Ecto neural progenitor cell (in vitro differentiated cells): ENCODE measurements at places on chromosomes 2 and 18.
A peak's percentile ranks its signal among the peaks of the same experiment; 100 is the strongest.

DNA sequence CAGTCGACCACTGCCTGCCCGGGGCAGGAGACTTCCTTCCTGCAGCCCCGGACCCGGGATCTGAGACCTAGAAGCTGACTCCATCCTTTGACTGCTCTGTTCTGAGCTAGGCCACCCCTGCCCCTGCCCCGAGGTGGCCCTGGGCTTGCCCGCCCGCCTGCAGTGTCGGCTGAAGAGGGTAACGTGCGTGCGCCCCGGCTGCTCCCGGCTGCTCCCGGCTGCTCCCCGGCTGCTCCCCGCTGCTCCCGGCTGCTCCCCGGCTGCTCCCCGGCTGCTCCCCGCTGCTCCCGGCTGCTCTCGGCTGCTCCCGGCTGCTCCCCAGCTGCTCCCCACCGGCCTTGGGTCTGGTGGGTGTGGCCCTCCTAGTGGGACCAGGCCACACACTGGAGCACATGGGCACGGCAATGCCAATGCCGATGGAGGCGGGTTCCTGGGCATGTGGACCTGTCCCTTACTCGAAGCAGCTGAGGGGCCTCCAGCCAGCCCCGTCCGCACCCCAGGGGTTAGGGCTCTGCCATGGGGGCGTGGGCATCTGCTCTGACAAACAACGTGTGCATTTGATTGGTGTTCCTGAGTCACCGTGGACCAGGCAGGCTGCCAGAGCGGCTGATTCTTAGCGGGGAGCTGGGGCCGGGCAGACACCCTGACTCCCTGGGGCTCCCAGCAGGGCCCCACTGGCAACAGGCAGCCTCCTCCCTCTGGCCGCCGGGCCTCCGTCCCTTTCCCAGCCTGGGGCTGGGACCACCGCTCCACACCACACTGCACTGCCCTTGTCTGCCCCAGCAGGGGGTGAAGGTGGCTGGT is 2.0 kb upstream of the GAL3ST2 start:
- peak; percentile 48 for DNase-seq

- no peak for DNase-seq
These were observed 194.6 kb downstream of the STK39 start for GRCh38 chr2:168052773-168053172.

- DNase-seq, result no peak
These were observed 429.2 kb downstream of the TDRD15 start for GRCh38 chr2:21552981-21553380.

- DNase-seq, result no peak
These were observed 85.2 kb upstream of the SESTD1 start for GRCh38 chr2:179349670-179350303.

DNA sequence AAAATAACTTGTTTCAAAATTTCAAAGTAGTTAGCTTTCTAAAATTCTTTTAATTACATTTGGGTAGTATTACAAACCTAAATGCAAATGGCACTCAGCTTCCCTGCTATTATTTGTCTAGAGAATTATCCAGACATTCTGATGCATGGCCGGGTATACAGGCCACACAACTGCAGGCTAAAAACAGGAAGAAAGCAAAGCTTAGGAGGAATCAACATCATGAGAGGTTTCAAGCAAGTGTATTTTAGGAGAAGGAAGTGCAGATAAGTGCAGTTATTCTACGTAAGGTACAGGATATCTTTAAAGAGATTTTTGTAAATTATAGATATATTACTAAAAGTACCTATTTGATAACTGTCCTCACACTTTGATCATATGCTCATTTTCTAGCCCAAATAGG is 46.8 kb upstream of the RNU4ATAC start:
- DNase-seq, result no peak

DNA sequence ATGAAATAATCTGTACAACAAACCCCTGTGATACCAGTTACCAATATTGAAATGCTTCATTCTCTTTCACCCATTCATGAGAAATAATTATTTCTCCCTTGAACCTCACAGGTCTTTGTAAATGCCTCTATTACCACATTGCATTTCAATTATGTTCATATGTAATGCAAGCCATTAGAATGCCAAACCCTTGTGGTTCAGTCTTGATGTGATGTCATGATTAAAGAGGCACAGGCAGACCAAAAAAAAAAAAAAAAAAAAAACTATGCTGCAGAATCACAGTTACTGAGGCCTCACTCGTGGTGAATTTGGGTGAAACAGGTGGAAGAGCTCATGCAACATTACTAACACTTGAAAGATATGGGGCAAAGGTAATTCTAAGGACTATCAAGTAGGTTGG is 9.4 kb upstream of the EPG5 start:
- no peak for DNase-seq

GRCh38 chr2:232577841-232578240 is 27.4 kb downstream of the EIF4E2 start:
- DNase-seq, result no peak

GRCh38 chr2:19357402-19358241 is 801 bp downstream of the OSR1 start:
- DNase-seq, result peak; percentile 62

- DNase-seq, result peak; percentile 60
These were observed 94.1 kb upstream of the THOC1 start for GRCh38 chr18:361941-362310.

GRCh38 chr2:95076705-95077529 is 44.7 kb downstream of the MRPS5 start:
- peak; percentile 85 for DNase-seq

GRCh38 chr2:198356157-198356556 is 551.8 kb downstream of the PLCL1 start:
- no peak for DNase-seq

- no peak for DNase-seq
These were observed 27.5 kb downstream of the ARID5A start for GRCh38 chr2:96564026-96564425.

DNA sequence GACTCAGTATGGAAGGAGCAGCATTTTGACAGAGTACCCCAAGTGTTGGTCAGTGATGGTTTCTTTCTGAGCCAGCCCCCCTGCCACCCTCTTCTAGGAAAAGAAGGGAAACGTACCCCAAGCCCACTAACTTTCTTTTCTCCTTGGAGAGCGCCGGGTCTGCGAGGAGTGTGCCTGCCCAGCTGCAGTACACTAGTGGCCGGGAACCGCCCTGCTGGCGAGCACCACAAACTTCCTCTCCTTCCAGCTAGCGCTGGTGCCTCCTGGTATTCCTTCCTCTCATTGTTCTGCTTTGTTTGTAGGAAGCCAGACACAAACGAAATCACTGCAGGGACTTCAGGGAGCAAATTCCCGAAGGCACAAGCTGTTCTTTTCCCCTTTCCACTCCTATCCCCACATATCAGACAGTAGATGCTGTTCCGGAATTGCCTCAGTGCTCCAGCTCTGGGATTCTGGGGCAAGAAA is 1.8 kb downstream of the CCDC85A start:
- DNase-seq, result peak; percentile 73

DNA sequence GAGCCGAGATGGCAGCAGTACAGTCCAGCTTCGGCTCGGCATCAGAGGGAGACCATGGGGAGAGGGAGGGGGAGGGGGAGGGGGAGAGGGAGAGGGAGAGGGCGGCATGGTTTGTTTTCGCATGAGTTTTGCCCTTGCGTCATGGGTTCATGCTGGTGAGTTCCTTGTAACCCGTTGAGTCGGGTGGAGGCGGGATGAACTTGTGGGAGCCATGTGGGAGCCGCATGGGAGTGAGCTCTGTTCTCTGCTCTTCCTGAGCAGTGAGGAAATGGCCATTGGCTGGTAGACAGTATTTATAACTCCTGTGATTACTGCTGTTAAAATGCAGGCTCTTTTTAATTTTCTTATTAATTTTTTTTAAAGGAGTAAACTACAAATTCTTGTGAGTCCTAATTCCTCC is 108.0 kb downstream of the CEP192 start:
- no peak for DNase-seq

DNA sequence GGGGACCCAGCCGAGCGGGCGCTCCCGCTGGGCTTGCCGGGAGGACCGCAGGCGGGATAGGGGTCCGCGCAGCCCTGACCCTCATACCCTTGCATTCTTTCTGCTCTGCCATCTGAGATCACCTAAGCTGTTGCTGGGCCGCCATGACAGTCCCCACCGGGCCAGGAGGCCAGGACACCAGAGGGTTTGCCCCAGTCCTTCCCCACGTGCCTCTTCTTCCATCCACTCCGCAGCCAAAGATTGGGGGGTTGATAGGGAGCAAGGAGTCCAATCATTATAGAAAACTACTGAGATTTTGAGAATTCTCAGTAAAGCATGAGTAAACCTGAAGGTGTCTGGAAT is 453 bp upstream of the GRB14 start:
- peak; percentile 59 for DNase-seq

DNA sequence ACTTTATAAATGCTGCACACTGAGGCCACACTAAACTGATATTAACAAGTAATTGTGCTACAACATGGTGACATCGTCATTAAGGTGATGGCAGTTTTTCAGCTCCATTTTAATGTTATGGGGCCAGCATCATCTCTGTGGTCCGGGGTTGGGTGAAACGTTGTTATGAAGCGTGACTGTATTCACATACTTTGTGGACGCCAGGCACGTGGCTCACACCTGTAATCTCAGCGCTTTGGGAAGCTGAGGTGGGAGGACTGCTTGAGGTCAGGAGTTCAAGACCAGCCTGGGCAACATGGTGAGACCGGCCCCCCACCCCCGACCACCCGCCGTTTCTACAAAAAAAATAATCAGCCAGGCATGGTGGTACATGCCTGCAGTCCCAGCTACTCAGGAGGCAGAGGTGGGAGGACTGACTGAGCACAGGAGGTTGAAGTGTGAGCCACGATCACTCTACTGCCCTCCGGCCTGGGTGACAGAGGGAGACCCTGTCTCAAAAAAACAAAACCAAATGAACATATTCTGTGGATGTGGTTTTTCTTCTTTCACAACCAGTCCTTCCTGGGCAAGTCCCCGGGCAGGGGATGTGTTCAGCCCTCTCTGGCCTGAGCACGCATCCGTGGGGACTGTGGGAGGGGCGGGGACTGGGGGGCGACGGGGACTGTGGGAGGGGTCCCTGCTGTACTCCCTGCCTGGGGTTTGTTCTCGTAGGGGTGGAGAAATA is 12.9 kb upstream of the GAL3ST2 start:
- peak; percentile 44 for DNase-seq

GRCh38 chr2:5121642-5122041 is 570.5 kb upstream of the SOX11 start:
- DNase-seq, result peak; percentile 63

DNA sequence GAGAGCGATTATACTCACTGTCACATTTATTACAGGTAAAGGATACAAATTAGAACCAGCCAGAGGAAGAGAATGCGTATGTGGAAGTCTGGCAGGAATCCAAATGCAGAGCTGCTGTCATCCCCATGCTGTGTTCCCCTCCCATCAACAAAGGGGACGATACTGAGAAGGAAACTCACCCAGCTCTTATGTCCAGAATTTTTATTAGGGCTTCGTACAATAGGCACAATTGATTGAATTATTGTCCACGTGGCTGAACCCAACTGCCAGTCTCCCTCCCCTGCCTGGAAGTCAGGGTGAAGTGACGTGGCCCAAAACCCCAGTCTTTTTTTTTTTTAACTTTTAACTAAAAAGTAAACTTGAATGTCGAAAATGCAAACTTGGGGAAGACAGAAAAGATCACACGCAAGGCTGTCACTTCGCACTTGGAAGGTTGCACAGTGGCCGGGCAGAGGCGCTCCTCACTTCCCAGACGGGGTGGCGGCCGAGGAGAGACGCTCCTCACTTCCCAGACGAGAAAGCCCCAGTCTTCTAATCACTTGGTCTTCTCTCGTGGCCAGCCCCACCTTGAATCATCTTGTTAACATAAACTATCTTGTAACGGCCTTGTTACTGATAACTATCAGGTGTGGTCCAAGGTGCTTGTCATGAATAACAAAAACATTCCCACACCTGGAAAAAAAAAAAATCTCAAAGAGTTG is 40.0 kb upstream of the ITSN2 start:
- no peak for DNase-seq

GRCh38 chr2:227703961-227704360 is 13.9 kb downstream of the SLC19A3 start:
- DNase-seq, result no peak

GRCh38 chr18:70671889-70672565 is 383.2 kb downstream of the SOCS6 start:
- DNase-seq, result no peak

DNA sequence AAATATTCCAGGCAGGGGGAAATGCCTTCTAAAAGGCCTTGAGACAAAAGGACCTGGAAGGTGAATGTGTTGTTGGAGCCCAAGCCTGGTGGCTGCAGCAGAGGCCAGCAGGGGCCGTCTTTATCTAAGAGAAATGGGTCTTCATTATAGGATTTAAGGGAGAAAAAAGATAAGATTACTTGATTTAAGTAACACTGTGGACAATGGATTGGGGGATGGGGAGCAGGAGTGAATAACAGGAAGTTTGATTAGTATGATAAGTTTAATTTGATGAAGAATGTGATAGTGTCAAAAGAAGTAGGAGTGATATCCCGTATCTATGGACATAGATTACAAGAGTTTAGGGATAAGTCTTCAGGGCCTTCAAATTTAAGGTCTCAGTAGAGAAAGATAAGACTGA is 64.2 kb downstream of the WDR75 start:
- no peak for DNase-seq

- DNase-seq, result no peak
These were observed 88.3 kb downstream of the NBAS start for GRCh38 chr2:15472876-15473275.

DNA sequence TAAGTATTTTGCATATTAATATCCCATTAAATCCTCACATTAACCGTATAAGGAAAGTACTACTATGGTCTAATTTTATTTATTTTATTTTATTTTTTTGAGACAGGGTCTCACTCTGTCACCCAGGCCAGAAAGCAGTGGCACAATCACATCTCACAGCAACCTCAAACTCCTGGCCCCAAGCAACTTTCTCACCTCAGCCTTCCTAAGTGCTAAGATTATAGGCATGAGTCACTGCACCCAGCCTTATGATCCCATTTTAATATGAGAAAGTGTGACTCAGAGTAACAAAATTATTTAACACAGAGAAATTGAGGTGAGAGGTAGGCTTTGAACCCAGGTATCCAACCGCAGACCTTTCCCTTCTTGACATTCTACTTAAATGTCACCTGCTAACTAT is 330.0 kb upstream of the POU3F3 start:
- no peak for DNase-seq

- no peak for DNase-seq
These were observed 18.1 kb downstream of the LPIN2 start for GRCh38 chr18:2994603-2995432.

DNA sequence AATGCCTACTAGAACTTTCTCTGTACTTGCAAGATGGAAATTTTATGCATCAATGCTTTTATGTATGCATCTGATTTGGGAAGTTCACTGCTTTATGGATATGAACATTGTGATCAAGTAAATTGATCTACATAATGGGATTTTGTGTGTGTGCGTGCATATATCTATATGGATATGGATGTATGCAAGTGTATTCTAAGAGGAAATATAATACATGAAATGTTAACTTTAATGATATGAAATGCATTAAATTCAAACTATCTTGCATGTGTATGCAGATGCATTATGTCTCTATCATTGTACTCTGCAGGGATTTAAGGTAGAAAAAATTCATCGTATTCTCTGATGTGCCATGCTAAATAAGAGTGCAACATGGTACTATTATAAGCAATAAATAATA is 1855.4 kb upstream of the PIK3C3 start:
- DNase-seq, result no peak
